ENCODE measurements at places on chromosomes 1 and 21.

DNA sequence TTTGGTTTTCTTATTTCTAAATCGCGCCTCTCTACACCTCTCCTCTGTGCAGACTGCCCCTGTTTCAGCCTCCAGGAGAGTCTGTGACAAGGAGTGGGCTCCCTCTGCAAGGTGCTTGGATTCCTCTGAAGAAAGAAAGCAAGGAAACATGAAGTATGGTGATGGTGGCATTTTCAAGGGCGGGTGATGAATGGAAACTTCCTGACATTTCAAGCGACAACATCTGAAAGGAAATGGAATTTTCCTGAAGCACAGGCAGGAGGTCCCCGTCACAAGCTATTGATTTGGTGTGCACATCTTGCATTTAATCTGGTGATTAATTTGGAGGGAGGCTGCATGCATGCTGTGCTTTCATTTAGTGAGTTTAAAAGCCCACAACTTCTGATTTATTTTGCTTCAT is 164.6 kb upstream of the FGGY start:
- no peak for DNase-seq

DNA sequence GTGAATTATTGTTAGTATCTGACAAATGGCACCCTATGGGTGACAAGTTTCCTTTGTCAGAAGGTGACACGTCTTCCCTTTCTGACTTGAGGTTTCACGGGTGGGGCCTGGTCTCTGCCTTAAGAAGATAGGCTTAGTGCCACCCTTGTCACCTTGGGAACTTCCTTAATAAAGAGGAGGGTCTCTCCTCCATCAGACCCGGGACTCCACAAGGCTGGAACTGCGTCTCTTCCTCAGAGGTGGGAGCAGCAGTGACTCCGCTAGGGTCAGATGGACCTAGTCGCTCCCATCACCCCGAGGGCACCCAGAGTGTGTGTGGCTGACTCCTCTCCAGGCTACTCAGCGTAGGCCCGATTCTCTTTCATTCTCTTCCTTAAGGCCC is 774 bp upstream of the WDTC1 start:
- DNase-seq, result no peak

- no peak for DNase-seq
Observed at GRCh38 chr21:14046401-14046800, 164.4 kb downstream of the LIPI start.

- DNase-seq, result no peak
Observed at GRCh38 chr1:21284206-21285054, 5.8 kb downstream of the ECE1 start.

DNA sequence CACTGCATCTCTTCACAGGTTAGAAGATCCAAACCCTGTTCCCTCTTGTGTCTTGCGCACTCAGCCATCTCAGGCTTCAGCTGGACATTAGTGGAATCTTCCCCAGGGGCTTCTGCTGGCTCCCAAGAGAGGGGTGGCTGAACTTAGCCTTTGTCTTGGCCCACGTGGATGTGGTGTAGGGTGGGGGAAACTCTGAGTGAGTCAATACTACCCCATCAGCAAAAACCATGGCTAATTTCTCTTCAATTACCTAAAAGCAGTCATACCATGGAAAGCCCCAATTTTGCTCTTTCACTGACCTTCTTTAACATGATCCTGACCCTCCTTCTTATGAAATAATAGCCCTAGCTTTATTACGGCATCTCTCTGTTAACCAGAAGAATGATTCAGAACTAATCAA is 72.5 kb upstream of the RAB3GAP2 start:
- DNase-seq, result no peak

DNA sequence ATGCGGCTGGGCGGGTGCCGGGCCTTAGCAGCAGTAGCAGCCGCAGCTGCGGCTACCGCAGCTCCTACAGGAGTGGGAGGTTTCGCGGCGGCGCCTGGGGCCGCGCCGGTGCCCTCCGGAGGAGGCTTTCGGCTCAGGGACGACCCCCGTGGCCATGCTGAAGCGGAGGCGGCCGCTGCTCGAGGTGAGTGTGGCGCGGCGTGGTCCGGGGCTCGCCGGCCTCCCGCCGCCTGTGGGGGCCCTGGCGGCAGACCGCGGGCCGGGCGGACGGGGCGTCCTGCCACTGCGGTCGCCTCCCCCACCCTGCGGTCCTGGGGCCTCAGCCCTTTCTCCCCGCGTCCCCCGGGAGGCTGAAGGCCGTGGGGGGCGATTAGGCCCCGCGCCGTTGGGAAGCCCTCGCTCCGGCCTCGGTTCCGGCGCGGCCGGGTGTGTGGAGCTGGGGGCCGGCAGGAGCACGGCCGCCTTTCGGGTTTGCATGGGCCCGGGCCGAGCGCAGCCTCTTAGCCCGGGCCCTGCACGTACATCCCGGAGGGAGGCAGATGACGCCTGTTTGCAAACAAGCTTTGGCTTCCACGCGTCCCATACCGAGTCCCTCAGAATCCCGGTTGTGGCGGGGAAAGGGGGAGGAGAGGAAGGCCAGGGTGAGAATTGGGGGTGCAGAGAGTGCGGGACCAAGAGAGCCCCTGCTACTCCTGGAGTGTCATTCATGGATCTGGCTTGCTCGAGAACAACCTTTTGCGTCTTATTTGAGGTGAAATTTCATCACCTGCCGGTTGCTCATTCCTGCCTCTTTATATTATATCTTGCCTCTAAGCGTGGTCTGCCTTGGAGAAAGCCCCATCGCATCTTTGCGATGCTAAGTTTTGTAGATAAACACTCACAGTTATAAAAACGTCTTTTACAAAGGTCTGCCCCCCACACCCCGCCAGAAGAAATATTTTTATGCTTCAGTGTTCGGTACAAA is 613 bp downstream of the ZFYVE9 start:
- DNase-seq, result no peak

GRCh38 chr1:237428809-237429208 is 386.8 kb downstream of the RYR2 start:
- DNase-seq, result no peak

DNA sequence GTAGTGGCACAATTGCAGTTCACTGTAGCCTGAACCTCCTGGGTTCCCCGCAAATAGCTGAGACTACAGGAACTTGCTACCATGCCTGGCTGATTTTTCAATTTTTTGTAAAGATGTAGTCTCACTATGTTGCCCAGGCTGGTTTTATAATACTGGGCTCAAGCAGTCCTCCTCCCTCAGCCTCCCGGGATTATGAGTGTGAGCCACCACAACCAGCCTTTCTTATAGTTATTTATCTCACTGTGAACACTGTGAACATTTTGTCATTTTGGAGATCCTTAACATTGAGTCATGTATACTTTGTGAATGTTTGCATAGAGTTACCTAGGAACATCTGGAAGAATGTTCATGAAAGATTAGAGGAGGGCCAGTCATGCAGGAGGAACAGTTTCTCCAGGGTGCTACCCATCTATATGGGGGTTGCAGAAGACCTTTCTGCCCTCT is 127.1 kb upstream of the CACYBP start:
- DNase-seq, result no peak

GRCh38 chr21:31713973-31714740 is 17.8 kb downstream of the SCAF4 start:
- DNase-seq, result no peak

- no peak for DNase-seq
Observed at GRCh38 chr21:14241297-14241696, 25.3 kb downstream of the RBM11 start.

DNA sequence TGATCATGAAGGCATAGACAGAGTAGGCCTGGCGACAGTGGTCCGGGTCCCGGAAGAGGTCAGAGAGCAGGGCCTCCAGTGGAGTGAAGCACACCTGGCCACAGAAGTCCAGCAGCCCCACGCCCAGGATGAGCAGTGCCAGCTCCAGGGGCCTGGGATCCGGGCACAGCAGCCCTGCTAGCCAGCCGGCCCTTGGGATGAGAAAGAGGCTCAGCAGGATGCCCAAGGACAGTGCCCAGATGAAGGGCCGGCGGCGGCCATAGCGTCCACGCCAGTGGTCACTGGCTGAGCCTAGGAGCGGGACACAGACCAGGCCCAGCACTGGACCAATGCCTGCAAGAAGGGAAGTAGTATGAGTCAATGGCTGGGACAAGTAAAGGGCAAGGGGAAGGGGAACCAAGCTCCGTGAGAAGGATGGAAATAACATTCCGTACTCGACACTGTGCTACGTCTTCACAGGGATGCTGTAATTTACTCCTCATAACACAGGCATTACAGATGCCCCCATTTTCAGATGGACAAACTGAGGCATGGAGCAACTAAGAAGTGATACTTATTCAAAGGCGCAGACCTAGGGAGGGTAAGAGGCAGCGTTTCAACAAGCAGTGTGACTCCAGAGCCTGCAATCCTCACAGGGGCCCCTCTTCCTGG is 16.9 kb downstream of the SLC45A3 start:
- DNase-seq, result no peak

GRCh38 chr1:9155879-9156278 is 27.0 kb upstream of the GPR157 start:
- DNase-seq, result no peak

- DNase-seq, result no peak
Observed at GRCh38 chr1:45787905-45788304, 15.5 kb upstream of the MAST2 start.

DNA sequence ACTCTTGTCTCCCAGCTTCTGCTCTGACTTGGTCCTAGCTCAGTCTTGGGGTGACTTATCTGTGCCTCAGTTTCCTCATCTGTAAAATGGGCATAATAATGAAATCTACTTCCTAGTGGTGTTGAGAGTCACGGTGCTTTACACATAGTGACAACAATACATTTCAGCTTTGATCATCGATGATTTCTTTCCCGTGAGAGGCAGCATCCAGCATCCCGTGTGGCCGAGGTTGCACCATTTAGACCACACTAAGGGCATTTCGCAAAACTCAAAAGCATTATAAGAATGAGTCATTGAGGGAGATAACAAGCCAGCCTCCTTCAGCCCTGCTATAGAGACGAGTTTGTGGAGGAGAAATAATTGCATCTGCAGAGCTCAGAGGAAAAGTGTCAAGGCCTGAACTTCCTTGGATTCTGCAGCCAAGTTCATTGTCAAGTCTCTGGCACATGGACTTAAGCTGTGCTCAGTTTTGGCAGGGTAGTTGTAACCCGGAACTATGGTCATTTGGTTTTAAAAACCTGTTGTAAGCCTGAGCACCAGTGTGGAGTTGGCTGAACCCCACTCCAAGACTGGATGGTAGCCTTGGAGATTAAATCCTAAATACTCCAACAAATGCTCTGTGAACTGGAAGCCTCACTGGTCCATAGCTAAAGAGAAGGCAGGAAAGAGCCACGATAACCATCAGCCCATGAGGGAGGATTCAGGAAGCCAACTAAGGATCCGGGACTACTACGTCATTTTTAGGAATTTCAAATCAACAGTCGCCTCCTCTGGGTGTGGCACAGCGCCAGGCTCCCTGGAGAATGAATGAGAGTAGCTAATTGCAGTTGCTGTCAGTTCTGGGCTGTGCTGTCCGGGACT is 64.2 kb downstream of the TCP10L start:
- peak; percentile 34 for DNase-seq

- DNase-seq, result no peak
Observed at GRCh38 chr1:6612641-6613360, 730 bp upstream of the PHF13 start.

DNA sequence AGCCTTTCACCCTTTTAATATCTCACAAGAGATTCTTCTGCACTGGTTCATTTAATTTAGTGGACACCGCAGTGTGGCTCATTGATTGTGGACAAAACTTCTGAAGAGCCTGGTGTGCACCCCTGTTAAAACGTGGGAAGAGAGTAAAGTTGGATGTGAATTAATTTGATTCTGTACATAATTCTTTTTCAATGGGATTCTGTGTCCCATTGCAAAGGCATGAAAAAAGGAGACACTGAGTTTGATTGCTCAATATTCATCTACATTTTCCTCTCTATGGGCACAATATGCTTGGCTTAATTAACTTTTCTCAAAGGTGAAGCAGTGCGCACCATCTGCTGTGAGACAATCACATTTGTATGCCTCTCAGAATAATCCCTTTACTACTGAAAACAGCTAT is 95.1 kb downstream of the BARHL2 start:
- no peak for DNase-seq

- DNase-seq, result no peak
Observed at GRCh38 chr1:21048462-21048861, 128.2 kb downstream of the EIF4G3 start.

DNA sequence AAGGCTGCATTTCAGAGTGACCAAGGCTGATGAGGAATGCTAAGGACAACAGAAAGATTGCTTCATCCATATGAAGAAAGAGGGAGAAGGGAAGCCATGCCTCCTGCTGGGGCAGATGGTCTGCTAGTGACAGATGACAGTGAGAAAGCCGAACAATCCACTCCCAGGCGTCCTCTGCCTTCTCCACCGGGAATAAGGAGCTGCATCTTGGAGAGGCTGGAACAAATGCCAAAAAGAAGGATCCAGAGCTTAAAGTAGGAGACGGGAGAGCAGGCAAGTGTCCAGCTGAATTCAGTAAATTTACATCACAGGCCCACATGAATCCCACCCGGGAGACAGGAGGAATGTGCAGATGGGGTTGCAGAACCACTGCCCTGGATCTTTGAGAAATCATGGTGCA is 33.4 kb downstream of the DDX20 start:
- DNase-seq, result no peak

DNA sequence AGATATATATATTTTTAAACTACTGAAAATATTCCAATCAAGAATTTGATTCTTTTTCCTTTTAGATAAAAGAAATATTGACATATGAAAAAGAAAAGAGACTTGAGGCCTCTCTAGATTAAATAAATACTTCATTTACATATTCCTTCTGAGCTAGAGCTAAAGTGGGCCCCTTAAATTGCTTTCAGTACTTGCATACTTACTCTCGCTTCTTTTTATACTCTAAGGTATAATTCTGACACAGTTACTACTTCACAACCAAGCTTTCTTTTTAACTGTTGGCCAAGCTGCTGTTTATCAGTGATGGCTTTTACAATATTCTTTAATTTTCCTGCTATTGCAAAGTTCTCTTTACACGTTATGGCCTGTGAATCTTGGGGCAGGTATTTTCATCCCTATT is 24.6 kb downstream of the EXTL2 start:
- DNase-seq, result no peak

DNA sequence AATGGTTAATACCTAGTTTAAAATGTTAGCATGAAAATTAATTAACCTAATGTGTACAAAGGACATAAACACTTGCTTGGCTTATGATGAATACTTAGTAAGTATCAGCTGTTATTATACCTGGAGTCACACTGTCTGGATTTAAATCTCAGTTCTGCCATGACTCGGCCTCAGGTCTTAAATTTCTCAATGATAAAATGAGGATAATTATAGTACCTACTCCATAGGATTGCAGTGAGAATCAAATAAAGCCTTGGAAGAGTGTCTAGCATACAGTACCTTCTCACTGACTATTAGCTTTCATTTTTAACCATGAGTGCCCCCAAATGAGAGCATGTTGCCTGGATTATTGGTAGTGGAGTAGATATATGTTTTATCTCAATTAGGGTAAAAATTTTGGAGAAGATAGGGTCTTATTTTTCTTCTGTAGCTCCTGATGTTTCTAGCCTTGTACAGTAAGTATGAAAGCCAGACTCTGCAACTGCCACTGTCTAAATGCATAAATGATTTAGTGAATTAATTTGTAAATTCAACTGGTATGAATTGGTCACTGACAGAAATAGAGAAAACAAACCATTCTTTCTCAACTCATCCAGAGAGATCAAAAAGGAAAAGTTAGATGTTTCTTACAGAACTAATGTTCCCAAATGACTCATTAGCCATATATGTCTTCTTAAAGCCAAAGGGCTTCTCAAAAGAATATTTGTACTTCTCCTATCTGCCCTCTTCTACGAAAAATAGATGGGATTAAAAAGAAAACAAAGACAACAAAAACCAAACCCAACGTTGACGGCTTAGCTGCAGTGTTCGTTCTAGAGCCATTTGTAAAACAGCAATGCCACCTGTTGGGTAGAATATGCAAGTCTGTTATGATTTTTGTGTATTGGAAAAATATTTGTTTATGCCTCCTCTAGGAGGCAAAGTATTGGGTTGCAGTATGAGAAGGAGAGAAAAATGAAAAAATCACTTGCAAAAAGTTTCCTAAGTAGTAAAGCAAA is 53.8 kb upstream of the MROH9 start:
- peak; percentile 57 for DNase-seq
